ENCODE measurements at places on chromosomes 4 and X.

GRCh38 chr4:24856586-24856985, 56.3 kb downstream of the CCDC149 start:
- no peak for DNase-seq

GRCh38 chr4:124753941-124754581, 41.5 kb upstream of the ANKRD50 start:
- DNase-seq, result no peak

GRCh38 chr4:163651761-163652160, 157.3 kb downstream of the TMA16 start:
- DNase-seq, result no peak

DNA sequence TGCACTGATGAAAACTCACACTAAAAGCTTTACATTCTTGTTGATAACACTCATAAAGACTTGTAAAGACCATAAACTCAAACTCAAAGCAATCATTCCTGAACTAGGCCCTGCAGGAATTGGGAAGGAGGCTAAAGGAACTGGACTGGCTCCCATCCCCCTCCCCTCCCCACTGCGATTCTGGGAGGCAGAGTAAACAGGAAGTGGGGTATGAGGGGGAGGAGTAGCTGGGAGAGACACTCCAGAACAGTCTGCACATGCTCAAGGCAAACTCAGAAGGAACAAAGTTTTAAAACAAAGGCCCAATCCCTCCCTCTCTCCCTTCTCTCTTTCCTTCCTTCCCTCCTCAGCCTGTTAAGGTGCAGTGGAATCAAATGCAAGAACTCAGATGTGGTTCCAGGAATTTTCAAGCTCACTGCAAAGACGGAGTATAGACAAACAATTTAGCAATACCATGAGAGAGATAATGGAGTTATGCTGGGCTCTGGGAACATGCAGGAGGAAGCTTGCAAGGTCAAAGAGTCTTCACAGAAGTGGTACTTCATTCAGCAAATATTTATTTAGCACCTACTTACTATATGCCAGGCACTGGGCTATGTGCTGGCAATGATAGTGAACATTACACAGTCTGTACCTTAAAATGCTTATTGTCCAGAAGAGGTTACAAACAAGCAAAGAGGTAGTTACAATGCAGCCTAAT, 15.9 kb downstream of the MID1IP1 start:
- DNase-seq, result peak; percentile 54

GRCh38 chrX:97692575-97692974, 808.9 kb downstream of the RPA4 start:
- DNase-seq, result no peak

- peak; percentile 56 for DNase-seq
These were observed 2.7 kb downstream of the ABCD1 start for GRCh38 chrX:153727123-153727931.

DNA sequence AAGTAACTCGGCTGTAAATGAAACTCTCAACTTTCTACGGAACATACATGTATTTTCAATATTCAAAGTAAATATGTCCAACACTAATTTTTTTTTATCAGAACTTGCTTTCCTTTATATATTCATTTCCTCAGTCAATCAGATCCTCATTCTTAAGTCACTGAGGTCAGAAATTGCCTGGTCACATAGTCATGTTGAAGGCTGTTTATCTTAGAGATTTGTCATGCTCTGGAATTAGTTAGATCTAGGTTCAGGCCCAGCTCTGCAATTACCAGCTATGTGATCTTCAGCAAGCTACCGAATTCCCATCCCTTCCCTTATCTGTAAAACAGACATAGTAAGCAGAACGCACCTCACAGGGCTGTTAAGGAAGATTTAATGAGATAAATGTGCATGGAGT, 228.8 kb downstream of the SPCS3 start:
- no peak for DNase-seq

DNA sequence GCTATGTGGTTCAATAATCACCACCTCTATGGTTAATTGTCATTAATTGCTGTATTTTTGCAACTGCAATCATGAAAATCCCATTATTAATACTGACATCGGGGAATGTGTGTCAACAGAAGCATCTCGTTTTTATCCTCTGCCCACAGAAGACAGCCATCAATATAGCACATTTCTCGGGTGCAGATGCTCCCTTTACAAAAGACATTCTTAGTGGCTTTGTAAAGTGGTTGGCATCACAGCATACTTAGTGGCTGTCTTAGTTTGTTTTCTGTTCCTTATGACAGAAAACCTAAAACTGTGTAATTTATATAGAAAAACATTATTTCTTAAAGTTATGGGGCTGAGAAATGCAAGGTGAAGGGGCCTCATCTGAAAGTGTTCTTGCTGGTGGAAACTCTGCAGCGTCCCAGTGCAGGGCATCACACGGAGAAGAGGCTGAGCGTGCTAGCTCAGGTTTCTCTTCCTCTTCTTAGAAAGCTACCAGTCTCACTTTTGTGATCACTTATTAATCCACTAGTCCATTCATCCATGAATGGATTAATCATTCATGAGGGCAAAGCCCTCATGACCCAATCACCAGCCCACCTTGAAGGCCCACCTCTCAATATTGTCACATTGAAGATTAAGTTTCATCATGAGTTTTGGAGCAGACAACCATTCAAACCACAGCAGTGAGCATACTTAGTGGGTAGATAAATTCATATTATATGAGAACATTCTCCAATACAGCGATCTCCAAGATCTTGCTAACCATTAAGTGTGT, 1067.7 kb upstream of the PABPC4L start:
- no peak for DNase-seq

DNA sequence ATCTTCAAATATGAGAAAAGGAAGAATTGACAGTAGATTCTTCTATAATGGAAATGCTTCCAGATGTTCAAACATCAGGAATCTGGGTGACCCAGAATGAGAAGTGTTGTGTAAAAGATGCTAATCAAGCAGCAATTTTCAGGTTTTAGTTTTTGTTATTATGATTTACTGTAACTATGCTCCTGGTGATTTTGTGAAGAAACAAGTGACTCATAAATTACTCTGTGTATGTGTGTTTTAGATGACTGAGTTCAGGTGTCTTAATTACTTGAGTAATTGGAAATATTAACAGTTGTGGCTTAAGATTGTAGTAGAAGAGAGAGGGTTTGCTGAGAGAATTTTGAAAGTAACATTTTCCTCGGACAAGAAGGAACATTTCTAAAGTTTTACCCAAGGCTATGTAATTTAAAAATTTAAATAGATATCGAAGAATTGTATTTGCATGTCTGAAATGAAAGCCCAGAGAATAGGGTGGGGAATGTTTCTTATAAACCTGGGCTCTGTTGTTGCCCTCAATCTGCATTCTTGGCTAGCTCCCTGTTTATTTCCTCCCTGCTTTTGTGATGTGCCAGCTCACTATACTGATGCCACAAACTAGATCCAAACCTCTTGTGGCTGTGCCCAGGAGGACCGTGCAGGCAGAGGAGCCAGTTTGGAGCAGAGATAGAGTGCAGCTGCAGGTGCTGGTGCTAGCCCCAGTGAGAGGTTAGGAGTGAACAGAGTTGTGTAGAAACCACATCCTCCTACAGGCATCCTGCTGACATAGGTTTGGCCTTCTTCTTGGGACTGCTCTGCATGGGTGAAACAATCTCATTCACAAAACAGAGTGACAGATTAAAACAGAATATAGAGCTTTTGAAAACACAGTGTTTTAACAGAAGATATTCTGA, 25.4 kb upstream of the TNIP3 start:
- no peak for DNase-seq

GRCh38 chr4:60565558-60565957, 634.6 kb upstream of the ADGRL3 start:
- DNase-seq, result no peak

DNA sequence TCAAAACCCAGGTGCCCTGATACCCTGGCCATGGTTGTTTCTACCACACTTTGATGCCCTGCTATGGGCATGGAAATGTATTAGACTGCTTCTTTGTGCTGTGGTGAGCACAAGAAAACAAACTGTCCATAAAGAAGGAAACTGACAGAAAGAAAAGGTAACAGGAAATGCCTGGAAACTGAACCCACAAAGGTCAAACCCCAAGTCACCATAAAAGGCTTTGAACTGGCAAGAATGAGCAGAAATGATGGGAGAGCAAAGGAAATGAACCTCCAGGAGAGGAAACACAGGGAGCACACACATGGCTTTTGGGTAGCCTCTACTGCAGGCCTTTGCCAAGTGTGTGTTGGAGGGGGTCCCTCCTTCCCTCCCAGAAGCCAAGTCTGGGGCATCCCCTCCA, 35.0 kb downstream of the LHFPL1 start:
- DNase-seq, result no peak

- no peak for DNase-seq
These were observed 5.7 kb downstream of the TRIM75 start for GRCh38 chr4:165059386-165059785.

DNA sequence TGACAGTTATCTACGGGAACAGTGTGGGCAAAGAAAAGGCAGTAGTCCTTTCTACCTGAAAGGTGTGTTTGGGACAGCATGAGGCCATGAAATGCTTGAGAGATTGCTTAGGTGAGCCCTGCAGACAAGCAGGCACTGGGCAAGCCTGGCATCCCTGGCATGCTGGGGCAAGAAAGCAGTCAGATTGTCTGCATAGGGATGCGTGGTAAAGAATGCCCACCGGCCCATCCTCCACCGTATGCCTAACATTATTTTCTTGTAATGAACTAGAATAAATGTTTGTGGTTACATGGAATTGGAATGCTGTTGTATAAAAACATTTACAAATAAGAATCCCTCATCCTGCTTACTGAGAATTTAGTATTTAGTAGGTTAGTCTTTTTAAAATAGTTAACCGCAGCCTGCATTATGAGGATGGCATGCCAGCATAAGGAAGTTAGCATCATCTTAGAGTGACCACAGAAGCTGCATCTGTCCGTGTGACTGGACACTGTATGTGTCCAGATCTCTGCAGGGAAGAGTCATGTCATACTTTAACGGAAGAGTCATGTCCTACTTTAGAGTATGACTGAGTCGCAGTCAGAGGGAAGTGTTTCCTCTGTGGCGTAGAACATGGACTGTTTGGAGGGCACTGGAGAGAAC, 18.9 kb downstream of the ZBTB49 start:
- DNase-seq, result no peak

- no peak for DNase-seq
These were observed 117.0 kb downstream of the DCK start for GRCh38 chr4:71110499-71110898.

- no peak for DNase-seq
These were observed 66.1 kb upstream of the SLC39A8 start for GRCh38 chr4:102411408-102411807.

GRCh38 chr4:83074086-83074704, 39.2 kb downstream of the COPS4 start:
- DNase-seq, result no peak

DNA sequence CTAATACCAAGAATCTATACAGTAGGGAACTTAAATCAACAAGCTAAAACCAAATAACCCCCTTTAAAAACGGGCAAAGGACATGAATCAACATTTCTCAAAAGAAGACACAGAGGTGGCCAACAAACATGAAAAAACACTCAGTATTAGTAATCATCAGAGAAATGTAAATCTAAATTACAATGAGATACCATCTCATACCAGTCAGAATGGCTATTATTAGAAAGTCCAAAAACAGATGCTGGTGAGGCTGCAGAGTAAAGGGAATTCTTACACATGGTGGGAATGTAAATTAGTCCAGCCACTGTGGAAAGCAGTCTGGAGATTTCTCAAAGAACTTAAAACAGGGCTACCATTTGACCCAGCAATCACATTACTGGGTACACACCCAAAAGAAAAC, 167.8 kb downstream of the PACRGL start:
- no peak for DNase-seq

- no peak for DNase-seq
These were observed 735.6 kb downstream of the GLUD2 start for GRCh38 chrX:121782976-121783375.

- DNase-seq, result no peak
These were observed 31.7 kb downstream of the MAN2B2 start for GRCh38 chr4:6606465-6607235.

DNA sequence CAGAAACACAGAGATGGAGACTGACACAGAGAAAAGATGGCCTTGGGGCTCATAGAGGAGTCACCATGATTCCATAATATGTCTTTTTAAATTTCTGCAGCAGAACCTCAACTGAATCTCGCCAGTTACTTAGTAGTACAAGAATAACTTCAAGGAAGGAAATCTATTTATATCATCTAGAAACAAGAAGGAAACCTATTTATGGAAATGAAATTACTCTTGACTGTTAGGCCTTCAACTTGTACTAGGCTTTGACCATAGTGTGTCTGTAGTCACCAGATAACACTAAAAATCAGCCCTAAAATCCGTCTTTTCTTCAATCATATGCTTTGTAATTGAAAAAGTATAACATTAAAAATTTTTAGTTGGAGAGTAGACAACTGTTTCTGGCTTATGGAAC, 740.4 kb downstream of the TRIML1 start:
- DNase-seq, result no peak

- DNase-seq, result no peak
These were observed 40.8 kb downstream of the CLCN4 start for GRCh38 chrX:10197279-10198210.

All from right hindlimb (tissue), 1 donor.